ENCODE measurements at places on chromosomes 16 and 17. TPM values are rescaled to one million over a fixed set of nuclear protein-coding genes. Genes with fewer than 3 reads are reported as not detected.

GAS2L2 gene
- total RNA-seq: 0.06 TPM

ASGR1 gene
- 1.2 TPM for total RNA-seq

SLC6A2 gene
- total RNA-seq: 0.08 TPM

LLGL1 gene
- 19.7 TPM for total RNA-seq

NOD2 gene
- not detected for total RNA-seq

TLCD2 gene
- total RNA-seq: 1.3 TPM

ERN2 gene
- total RNA-seq: not detected

FSCN2 gene
- 1.4 TPM for total RNA-seq

RND2 gene
- 0.13 TPM for total RNA-seq

ST6GALNAC2 gene
- 0.51 TPM for total RNA-seq

TBC1D3G gene
- total RNA-seq: not detected

SCN4A gene
- total RNA-seq: 0.06 TPM

TEKT5 gene
- total RNA-seq: not detected

RAB11FIP4 gene
- 1.6 TPM for total RNA-seq

MSLN gene
- total RNA-seq: 2.3 TPM

NKD1 gene
- total RNA-seq: 0.29 TPM

HOXB1 gene
- total RNA-seq: not detected

ADAP2 gene
- total RNA-seq: 2.5 TPM

NPIPA8 gene
- 1.6 TPM for total RNA-seq

UBE2G1 gene
- total RNA-seq: 91.3 TPM

INPP5K gene
- total RNA-seq: 24.4 TPM

COL1A1 gene
- total RNA-seq: 11.3 TPM

MAPK8IP3 gene
- 61.2 TPM for total RNA-seq

OR4D1 gene
- total RNA-seq: 0.02 TPM

VEZF1 gene
- 45.6 TPM for total RNA-seq

ALOX15 gene
- total RNA-seq: 0.20 TPM

SPOP gene
- 41.0 TPM for total RNA-seq

KRT27 gene
- not detected for total RNA-seq

SLC35G6 gene
- not detected for total RNA-seq

PRAC1 gene
- total RNA-seq: not detected

OTOA gene
- total RNA-seq: 0.05 TPM

GRIN2C gene
- total RNA-seq: 0.23 TPM

TP53TG3 gene
- total RNA-seq: 0.60 TPM

CCL8 gene
- not detected for total RNA-seq

CAVIN1 gene
- total RNA-seq: 447 TPM

KRTAP1-1 gene
- total RNA-seq: not detected

CDRT15 gene
- total RNA-seq: not detected

CCDC200 gene
- total RNA-seq: not detected

All from A549 treated with CORT108297 at 1 μM for 4 hours (cell line).